ENCODE measurements at places on chromosomes 16 and 17.

DNA sequence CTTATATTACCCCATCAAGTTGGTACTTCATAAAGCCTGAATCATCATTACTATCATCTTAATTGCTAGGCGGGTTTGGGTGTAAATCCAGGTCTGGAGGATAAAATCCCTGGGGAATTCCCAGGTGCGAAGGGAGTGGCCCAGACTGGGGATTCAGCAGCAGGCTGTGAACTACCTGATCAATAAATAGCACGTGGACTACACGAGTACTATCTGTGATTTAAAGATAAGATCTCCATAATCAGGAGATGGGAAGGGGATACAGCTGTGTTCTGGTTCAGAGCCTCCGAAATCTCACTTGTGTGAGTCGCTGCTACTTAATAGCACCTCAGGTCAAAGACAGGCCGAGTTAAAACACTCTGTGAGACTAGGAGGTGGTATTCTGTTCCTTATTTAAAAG, 512.6 kb upstream of the ZFHX3 start:
- no peak for DNase-seq

GRCh38 chr16:56237451-56237930, 46.2 kb downstream of the GNAO1 start:
- DNase-seq: no peak

- no peak for DNase-seq
Observed at GRCh38 chr16:6247775-6248174, 1084.9 kb upstream of the RBFOX1 start.

- no peak for DNase-seq
Observed at GRCh38 chr16:90015586-90016338, 3.5 kb downstream of the DBNDD1 start.

DNA sequence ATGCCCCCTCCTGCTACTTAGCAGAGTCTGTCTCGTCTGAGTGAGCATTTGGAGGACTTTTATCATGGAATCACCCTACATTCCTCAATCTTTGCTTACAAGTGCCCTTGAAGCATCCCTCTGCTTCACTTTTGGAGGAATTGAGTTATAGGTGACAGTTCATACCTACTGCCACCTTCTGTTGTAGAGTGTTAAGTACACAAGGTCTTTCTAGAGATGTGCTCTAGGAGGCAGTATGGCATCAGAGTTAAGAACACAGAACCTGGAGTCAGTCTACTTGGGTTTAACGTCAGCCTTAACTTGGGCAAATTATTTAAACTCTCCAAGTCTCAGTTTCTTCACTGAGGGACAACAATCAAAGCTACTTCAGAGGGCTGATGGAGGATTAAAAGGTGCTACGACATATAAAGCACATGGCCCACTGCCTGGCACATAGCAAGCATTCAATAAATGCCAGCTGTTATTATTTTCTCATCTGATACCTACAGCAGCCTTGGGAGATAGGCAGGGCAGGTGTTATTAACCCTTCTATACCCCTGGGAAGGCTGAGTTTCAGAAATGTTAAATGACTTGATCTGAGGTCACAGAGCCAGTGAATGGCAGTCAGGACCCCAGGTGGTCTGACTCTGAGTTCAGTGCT, 62.2 kb downstream of the UTP18 start:
- DNase-seq: peak; percentile 55
